HCT116 (cell line): ENCODE measurements at places on chromosomes 1 and 21.

GRCh38 chr1:165549973-165550372 is 6.2 kb downstream of the LRRC52 start:
- DNase-seq: no peak

- no peak for DNase-seq
Measured at GRCh38 chr1:57959531-57960241, 535.8 kb upstream of the DAB1 start.

- DNase-seq: no peak
Measured at GRCh38 chr1:64743954-64744491, 852 bp upstream of the RAVER2 start.

DNA sequence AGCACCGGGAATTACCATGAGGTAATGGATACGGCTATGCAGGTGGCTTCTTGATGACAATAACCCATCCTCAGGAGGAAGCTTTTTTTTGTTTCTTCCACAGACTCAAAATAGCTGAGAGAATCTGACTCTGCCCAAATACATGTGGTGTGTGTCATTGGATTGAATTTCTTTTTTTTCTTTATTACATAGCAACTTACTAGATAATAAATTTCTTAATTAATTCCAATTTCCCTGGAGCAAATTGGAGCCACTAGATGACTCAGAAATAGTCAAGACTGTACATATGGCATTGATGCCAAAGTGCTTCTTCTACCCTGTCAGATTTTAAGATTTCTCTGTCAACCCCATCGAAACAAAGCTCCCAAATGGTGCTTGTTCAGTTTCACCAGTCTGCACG is 42.7 kb downstream of the L1TD1 start:
- no peak for DNase-seq

- DNase-seq: no peak
Measured at GRCh38 chr1:185474440-185475149, 157.6 kb upstream of the IVNS1ABP start.

GRCh38 chr1:68798071-68798470 is 301.2 kb upstream of the DEPDC1 start:
- DNase-seq: no peak

DNA sequence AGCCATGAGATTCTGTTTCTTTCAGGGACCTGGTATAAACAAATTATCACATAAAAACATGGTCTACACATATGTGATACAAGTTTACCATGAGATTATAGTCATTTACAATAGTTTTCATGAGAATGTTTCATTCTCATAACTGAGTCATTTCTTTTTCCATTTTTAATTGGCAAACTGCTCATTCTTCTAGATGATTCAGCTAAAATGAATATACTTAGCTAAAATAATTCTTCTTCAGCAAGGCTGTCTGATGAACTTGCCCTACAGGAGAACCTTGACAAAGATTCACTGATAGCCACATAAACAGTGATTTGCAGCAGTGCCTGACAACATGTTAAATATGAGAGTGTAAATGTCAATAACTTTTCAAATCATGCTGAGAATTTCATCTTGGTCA is 253.2 kb downstream of the FMN2 start:
- no peak for DNase-seq

- no peak for DNase-seq
Measured at GRCh38 chr1:155920717-155921116, 9.6 kb upstream of the RIT1 start.

DNA sequence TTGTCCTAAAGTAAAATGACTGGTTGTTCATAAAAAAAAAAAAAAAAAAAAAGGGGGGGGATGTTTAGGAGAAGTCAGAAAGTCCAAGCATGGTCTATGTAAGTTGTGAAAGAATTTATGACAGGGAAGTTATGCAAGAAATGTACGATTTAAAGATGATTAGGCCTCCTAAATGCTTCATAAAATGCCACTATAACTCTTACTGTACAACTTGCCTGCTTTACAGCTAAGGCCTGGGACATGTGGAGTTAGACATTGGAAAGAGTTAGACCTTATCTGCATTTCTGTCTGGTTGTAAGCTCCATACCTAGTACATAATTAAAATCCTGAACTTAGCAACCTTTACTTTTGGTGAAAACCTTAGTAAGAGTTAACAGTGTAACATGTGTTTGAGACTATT is 150.0 kb downstream of the TPR start:
- no peak for DNase-seq

GRCh38 chr21:29640080-29640508 is 299.7 kb downstream of the GRIK1 start:
- DNase-seq: no peak

DNA sequence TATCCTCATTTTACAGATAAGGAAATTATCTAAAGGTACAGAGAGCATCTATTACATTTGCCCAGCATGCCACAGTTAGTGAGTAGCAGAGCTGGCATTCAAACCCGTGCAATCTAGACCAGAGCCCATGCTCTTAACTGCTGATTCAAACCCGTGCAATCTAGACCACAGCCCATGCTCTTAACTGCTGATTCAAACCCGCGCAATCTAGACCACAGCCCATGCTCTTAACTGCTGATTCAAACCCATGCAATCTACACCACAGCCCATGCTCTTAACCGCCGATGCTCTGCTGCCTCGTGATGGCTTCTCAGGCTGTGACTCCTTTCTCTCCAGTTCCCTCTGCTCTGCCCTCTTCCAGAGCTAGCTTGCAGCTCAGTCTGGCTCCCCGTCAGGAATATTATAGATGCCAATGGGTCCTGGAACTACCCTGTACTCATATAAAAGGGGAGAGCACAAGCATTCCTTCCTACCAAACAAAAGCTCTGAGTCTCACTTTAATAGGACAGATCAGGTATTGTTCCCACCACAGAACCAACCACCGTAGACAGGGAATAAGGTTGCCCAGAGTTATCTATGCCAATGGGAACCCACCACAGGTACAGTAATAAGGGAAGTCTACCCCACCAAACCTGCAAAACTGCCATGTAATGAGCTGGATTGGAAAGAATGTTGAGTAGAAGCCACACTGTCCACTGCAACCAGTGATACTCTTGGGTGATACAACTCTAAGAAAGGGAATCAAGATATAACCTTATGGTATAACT is 78.4 kb downstream of the SMYD3 start:
- peak; percentile 2 for DNase-seq

- peak; percentile 7 for DNase-seq
Measured at GRCh38 chr1:216221260-216221700, 202.0 kb downstream of the USH2A start.

GRCh38 chr1:1534401-1535154 is 5.8 kb downstream of the TMEM240 start:
- DNase-seq: no peak

DNA sequence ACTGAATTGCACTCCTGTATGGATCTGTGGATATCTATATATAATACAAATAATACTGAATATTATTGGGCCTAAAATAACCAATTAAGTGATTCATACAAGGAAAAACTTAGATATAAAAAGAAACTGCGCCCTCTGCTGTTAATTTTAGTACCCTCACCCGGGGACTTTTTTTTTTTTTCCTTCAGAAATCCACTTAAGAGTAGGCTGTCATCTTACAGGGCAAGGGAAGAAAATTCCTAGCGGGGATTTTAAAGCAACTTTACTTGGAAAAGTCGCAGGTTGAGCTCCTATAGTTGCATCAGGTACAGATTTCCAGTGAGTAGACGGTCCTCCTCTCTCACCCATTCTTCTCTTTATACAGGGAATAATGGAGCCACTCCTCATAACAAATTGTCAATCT is 1.3 kb downstream of the NTNG1 start:
- DNase-seq: peak; percentile 16

DNA sequence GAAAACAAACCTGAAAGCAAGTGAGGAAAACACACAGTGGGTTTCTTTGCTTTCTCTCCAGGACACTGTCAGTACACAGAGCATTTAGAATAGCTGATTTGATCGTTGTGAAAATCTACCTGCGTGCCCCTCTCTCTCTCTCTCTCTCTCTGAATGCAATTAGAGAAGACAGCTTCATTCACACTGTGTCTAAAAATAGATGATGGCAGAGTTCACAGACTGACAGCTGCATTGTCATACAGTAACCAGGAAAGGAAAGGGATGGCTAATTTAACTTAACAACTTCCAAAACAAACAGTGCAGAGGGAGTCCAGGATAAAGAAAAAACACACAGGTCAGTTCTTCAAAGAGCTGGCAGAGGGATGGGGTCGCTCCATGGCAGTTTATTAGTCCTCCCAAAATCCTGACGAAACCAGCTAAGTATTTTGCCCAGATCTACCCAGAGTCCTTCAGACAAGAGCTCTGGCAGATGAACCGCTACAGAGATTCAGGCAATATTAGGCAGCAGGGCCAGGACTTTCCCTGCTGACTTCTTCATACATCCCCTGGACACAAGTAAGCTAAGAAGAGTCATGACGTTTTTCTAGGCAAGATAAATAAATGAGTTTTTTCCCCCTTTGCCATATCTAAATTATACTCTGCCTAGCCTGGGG is 58.9 kb downstream of the WLS start:
- no peak for DNase-seq

DNA sequence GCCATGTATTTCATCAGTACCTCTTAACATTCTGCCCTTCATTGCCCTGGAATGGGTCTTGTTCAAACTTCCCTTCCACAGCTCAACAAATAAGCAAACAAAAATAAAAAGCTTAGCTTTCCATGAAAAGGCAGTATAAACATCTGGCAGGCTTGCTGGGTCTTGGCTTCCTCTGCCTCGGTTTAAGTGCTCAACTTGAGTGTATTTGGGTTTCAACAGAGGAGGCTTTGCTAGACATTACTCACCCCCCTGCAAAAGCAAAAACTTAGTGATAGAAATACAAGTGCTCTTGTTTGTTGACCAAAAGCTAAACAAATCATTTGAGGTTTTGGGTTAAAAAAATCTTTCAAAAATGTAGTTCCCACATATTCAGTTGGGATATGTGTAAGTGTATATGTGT is 518.5 kb downstream of the PLPP3 start:
- no peak for DNase-seq

- DNase-seq: peak; percentile 35
Measured at GRCh38 chr1:84836145-84836544, 56.9 kb downstream of the LPAR3 start.

DNA sequence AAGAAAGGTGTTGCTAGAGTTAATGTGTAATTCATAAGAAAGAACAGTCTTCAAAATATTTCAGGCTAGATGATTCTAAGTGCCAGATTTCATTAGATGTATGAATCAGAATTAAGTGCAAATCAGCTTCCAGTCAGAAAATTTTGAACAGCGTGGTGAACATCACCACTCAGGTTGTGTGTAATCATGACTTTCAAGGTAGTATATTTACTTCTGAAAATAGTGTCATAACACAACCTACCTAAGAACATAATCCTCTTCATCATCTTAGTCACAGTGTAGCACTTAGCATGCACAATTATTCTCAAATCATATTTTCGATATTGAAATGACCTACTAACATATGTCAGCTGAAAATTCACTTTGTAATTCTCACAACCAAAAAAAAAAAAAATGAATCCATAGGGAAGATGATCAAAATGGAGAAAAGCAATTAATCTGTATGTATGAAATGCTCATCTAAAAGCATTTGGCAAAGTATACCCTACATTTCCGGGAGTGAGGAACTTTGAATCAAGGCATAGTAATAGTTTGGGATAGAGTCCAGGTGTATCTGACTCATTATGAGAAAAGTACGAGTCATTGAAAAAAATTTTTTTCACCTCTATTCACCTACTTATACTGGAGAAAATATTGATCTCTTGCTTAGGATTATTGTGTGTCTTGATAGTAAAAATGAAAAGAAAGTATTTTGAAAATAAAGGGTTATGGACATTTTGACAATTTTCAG is 221.8 kb upstream of the CHRM3 start:
- DNase-seq: no peak

GRCh38 chr1:223831755-223832636 is 13.8 kb downstream of the TP53BP2 start:
- DNase-seq: no peak

DNA sequence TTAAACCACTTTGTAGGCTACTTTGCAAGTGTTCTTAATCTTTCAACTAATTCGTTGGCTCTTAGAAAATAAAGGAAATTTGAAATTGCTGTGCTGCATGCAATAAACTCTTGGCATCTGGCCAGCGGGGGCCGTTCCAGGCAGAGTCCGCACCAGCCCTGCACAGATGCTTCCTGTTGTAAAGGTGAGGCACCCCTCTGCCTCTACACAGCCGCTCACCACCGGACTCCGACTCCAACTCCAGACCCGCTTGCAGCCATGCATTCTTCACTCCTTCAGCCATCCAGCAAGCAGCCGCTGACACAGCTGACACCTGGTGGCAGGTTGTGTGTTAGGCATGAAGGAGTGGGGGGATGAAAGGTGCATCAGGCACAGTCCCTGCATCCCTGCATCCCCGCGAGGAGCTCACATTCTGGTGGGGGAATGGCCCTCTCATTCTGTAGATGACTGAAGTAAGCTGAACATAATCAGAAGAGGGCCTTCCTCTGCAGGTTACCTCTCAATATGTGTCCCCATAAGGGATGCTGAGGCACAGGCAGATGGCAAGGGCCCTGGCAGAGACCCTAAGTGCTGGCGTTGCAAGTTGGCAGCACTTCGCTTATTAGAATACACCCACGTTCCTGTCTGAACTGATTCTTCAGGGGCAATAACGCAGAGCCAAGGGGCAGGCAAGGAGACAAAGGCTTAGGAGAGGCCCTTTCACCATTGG is 56.8 kb downstream of the GLIS1 start:
- DNase-seq: peak; percentile 27

GRCh38 chr1:219555806-219556205 is 57.1 kb downstream of the ZC3H11B start:
- DNase-seq: no peak

DNA sequence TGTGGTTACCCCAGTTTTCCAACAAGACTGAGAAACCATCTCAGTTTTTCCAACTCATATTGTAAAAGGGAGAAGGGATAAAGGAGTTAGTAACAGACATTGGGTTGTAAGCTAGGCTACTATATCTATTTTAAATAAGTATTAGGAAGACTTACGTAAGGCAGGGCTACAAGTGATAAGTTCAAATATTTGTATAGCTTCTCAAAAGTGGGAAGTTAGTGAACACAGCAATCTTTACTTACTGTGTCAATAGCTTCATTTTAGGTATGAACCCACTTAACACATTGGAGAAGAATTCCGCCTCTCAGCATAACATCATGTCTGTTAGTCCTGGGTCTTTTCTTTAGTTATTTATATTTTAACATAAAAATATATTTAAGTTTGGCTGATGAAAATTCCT is 320.1 kb downstream of the TPR start:
- DNase-seq: no peak

DNA sequence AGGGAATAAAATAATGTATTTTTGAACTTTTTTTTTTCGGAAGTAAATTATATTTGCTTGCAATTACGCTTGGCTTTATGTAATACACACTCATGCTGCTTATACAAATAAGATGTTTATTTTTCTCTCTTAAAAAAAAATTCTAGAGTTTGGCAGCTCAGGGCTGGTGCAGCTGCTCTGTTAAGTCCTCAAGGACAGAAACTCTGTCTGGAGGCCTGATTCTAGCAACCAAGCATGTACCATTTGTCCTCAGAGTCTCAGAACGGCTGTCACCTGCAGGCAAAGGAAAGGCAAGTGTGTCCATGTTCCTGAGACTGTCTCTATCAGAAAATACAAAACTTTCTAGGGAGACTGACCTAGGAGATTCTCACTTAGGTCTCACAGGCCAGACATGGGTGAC is 23.2 kb upstream of the CLDN17 start:
- no peak for DNase-seq
